Thymus (tissue), 14 donors: ENCODE measurements at places on chromosomes 6 and 20.
A peak's percentile ranks its signal among the peaks of the same experiment; 100 is the strongest.

DNA sequence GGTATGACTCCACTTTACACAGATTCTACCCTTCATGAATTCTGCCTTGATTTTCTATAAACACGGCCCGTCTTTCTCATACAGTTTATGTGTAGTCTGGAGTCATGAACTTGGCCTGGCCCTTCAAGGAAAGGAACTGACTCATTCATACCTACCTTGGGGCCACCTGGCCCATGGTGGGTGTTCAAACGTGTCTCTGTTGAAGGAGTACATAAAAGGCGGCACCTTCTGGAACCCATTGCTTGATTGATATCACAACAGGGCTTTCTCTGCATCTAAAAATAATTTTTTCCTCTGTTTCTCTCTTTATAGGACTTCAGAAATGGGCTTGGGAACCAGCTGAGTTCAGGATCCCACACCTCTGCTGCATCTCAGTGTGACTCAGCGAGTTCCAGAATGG is 363.0 kb upstream of the SOX4 start:
- H3K27ac ChIP-seq, result no peak overlapping the region
- DNase-seq, result no peak
- H3K4me3 ChIP-seq, result no peak overlapping the region
- H3K4me1 ChIP-seq, result no peaks in the 10 kb centered on the region
- no peaks in the 10 kb centered on the region for H3K27me3 ChIP-seq

DNA sequence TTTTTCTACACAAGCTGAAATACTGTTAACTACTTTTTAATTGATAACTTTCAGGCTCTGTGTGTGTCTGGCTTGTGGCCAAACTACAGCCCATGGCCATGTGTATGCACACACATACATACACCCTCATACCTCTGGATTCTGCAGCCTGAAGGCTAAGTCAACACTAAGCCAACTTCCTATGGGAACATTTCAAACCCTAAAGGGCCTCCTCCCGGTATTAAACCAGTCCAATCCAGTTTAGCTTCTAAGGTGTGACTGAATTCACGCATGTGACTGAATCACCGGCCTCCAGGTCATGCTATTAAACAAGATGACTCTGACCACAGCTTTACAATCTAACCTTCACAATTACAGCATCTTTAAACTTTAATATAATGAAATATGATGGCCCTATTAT is 20.7 kb upstream of the DST start:
- H3K27ac ChIP-seq, result no peak overlapping the region
- H3K4me1 ChIP-seq, result peaks cover 16% of the 10 kb centered on the region
- H3K27me3 ChIP-seq, result no peaks in the 10 kb centered on the region
- no peaks in the 10 kb centered on the region for H3K36me3 ChIP-seq

GRCh38 chr6:50116390-50116789 is 66.7 kb upstream of the DEFB112 start:
- no peak overlapping the region for H3K4me3 ChIP-seq
- H3K36me3 ChIP-seq, result no peaks in the 10 kb centered on the region
- no peak overlapping the region for H3K27ac ChIP-seq
- H3K27me3 ChIP-seq, result no peaks in the 10 kb centered on the region
- H3K4me1 ChIP-seq, result no peaks in the 10 kb centered on the region

- DNase-seq, result peak; percentile 14
- no peaks in the 10 kb centered on the region for H3K36me3 ChIP-seq
- H3K4me3 ChIP-seq, result peak overlapping the region; percentile 13
- peaks cover 29% of the 10 kb centered on the region for H3K4me1 ChIP-seq
- peaks cover 79% of the 10 kb centered on the region for H3K27me3 ChIP-seq
These were observed 11.9 kb downstream of the VSTM2L start for GRCh38 chr20:37914672-37915433.

DNA sequence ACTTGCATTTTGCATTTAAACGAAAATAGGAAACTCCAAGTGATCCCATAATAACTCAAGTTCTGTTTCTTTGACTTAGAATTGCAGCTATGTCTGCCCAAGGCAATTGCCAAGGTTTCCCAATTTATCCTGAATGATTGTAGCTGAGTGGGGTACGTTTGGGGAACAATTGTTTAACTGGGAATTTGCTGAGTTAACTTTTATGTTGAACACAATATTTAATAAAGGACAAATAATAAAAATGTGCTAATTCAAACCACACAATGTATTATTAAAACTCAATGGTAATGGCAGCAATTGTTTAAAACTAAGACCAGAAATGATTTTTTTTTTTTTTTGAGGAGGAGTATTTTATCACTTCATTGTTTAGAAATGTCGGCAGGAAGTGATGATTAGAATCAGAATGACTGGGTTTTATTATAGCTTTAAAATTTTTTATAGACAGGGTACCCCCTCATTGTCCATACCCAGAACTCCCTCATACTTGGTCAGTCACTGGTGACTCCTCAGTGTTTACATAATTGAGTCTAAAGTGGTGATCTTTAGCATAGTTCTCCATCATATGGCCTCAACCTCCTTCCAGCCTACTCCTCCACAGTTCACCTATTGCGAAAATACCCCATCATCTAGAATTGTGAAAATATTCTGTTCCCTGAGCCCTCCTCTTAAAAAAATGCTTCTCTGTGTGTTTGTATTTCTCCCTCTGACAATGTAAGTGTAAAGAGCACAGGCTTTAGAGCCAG is 389.2 kb upstream of the CITED2 start:
- H3K4me1 ChIP-seq, result no peaks in the 10 kb centered on the region
- no peak overlapping the region for H3K4me3 ChIP-seq
- H3K27ac ChIP-seq, result peak overlapping the region; percentile 31
- no peak for DNase-seq
- no peaks in the 10 kb centered on the region for H3K36me3 ChIP-seq
- H3K27me3 ChIP-seq, result no peaks in the 10 kb centered on the region

GRCh38 chr6:95551678-95552324 is 25.5 kb upstream of the MANEA start:
- no peaks in the 10 kb centered on the region for H3K4me1 ChIP-seq
- no peaks in the 10 kb centered on the region for H3K36me3 ChIP-seq
- DNase-seq, result no peak
- H3K27me3 ChIP-seq, result no peaks in the 10 kb centered on the region

GRCh38 chr20:1802385-1803060 is 92.7 kb upstream of the SIRPA start:
- H3K27ac ChIP-seq, result peak overlapping the region; percentile 38
- H3K36me3 ChIP-seq, result no peaks in the 10 kb centered on the region
- peaks cover 12% of the 10 kb centered on the region for H3K4me1 ChIP-seq
- no peak overlapping the region for H3K4me3 ChIP-seq
- peaks cover 33% of the 10 kb centered on the region for H3K27me3 ChIP-seq

GRCh38 chr6:157430834-157431233 is 49.8 kb downstream of the ZDHHC14 start:
- H3K27me3 ChIP-seq, result no peaks in the 10 kb centered on the region
- H3K27ac ChIP-seq, result no peak overlapping the region
- no peaks in the 10 kb centered on the region for H3K4me1 ChIP-seq
- no peak for DNase-seq
- no peaks in the 10 kb centered on the region for H3K36me3 ChIP-seq

DNA sequence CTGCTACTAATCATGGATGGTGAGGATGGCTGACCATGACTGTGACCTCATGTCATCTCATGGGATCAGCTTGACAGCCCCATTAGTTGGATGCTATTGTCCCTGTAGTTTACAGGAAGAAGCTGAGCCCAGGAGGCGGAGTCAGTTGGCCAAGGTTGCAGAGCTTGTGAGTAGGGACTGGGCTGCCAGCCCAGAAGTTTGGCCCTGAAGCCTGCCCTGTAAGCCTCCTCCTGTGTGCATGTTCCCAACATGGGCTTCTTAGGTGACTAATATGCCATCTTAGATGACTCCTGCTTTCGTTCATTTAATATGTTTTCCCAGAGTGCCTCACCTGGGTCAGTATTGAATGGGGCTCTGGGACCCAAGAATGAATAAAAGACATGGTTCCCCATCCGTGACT is 6.9 kb downstream of the EDN3 start:
- no peaks in the 10 kb centered on the region for H3K4me1 ChIP-seq
- no peak for DNase-seq
- H3K4me3 ChIP-seq, result no peak overlapping the region
- no peak overlapping the region for H3K27ac ChIP-seq
- H3K27me3 ChIP-seq, result peaks cover 6% of the 10 kb centered on the region
- no peaks in the 10 kb centered on the region for H3K36me3 ChIP-seq
